Esophagus squamous epithelium (tissue), 5 donors: ENCODE measurements at places on chromosomes 6 and 20.

DNA sequence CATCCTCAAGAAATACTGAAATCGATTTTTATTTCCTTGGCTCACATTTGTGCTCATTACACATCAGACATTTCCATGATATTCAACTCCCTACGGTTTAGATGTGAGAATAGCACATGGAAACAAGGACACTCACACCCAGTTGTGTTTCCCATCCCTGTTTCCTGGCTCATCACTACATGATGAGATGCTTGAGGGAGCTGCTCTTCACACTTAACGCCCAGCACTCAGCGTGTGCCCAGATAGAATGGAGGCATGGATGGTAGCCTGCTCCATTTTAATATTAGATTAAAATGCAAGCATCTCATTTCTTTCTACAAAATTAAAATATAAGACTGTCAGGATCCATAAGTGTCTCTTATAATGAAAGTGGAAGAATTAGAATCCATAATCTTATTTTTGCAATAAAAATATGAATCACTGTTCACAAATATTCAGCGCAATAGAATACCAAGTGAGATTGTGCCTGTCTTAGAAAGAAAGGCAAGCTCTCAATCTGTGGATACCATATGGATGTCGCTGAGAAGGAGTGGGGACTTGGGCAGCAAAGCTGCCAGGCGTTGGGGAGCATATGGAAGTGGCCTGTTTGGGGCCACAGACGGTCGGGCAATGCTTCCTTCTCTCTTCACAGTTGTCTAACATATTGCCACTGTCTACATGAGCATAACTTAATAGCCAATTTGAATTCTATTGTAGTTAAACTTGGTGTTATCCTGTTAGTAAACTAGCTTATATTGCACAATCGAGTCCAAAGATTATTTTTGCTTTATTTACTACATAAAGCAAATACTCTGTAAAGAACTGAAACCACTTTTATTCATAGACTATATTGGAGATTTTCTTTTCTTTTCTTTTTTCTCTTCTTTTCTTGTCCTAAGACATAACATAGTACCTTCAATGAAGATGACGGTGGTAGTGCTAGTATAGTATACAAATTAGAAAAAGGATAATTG is 206.8 kb upstream of the QKI start:
- no peak for DNase-seq

DNA sequence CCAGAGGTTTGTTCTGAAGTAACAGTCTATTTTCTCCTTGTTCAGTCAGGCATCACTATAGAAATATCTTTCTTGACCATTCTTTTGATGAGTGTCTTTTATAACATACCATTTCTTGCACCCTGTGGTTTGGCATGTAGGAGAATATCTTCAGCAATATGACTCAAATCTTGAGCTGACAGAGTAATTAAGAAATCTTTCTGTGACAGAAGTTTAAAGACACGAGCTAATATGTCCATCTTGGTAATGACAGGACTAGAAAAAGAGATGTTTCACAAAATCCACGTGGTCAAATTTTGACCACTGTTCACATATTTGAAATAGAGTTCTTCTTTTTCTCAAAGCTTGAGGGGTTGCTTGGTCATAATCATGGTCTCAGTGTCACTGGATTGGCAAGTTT is 149.9 kb downstream of the MYB start:
- no peak for DNase-seq

GRCh38 chr6:52519618-52520017 is 57.2 kb downstream of the TRAM2 start:
- DNase-seq = no peak

DNA sequence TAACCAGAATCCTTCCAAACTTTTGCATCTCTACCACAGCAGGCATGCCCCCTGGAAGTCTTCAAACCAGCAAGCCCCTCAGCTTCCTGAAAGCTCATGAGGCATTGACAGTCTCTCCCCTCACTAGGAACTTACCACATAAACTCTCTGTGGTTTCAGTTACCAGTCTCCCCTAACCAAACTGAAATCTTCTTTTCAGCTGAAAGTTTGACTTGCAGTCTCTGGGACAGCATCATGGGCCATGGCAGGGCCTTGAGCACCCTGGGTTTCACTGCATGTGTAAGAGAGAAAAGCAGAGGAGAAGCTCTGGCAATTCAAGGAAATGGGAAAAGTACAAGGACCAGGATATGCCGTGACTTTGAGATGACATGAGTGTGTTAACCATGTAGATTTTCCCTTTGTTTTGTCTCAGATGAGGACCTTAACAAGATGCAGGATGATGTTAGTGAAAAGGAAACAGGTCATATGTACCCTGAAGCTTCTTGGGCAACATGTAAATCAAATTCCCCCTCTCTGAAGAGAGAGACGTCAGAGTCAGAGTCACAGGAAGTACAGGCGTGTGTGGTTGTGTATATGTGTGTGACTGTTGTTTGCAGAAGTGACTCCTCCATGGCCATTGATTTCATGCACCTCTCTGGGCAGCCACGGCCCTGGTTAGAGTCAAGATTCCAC is 106.3 kb downstream of the TNFRSF21 start:
- DNase-seq = no peak

DNA sequence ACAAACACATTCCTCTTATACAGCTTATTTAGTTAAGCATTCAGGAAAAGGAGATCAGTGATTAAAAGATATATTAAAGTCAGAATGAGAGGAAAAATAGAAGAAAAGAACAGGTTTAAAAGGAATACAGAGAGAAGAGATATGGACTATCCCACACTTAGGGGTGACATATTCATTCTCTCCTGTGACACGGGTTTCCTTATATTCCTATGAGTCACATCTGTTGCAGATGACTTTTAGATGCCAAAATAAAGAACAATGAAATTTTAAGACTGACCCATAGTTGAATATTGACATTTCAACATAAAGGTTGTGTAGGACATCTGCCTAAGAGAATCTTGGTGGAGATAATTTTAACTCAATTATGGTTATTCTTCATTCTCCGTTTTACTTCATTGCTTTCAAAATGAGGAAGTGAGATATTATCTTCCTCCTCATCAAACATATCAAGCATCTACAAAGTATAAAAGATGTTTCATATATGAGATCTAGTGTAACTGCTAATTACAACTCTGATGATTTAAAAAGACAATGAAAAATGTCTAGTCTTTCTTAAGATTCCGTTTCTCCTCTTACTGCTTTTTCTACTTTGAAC is 1336.7 kb upstream of the CITED2 start:
- no peak for DNase-seq

DNA sequence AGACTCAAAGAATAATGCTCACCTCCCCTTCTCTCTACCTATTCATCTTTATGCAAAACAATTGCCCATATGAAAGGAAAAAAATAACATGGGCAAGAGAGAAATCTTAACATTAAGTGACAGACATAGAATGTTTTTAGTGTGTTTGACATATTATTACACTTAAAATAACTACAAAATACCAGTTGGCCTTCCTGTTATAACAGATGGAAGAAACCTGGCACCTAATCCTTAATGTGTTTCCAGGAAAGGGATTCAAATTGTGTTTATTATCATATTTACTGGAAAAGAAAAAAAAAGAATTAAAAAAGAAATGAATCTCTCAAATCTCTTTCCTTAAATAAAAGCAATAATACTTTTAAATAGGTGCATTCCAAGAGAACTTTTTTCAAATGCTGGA is 158.6 kb downstream of the LAMP5 start:
- no peak for DNase-seq

GRCh38 chr6:36079601-36080000 is 50.7 kb upstream of the MAPK13 start:
- no peak for DNase-seq

DNA sequence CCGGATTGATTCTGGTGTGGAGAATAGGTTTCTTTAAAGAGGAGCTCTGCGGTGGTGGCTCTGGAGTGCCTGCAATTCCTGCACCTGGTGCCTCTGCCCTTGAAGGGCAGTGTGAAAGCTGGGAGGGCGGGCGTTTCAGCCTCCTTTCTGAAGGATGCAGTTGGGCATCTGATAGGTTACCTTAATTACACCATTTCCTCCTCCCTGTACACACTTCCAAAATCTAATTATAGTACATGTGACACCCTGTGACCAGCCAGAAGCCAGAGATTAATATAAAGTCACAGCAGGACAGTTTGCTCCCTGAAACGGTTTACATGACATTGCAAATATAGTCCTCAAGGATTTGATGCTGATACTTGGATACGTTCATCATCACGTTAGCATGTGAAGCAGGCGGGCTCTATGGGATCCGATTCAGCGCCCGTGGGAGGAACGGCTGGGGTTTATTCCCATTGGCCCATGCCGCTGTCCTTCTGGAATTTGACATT is 548.2 kb downstream of the QKI start:
- no peak for DNase-seq

- DNase-seq = no peak
These were observed 39.2 kb downstream of the GNAS start for GRCh38 chr20:58891718-58892140.

- DNase-seq = no peak
These were observed 140.1 kb downstream of the QKI start for GRCh38 chr6:163554663-163555062.

- no peak for DNase-seq
These were observed 43.2 kb upstream of the GABRR1 start for GRCh38 chr6:89260310-89260709.

DNA sequence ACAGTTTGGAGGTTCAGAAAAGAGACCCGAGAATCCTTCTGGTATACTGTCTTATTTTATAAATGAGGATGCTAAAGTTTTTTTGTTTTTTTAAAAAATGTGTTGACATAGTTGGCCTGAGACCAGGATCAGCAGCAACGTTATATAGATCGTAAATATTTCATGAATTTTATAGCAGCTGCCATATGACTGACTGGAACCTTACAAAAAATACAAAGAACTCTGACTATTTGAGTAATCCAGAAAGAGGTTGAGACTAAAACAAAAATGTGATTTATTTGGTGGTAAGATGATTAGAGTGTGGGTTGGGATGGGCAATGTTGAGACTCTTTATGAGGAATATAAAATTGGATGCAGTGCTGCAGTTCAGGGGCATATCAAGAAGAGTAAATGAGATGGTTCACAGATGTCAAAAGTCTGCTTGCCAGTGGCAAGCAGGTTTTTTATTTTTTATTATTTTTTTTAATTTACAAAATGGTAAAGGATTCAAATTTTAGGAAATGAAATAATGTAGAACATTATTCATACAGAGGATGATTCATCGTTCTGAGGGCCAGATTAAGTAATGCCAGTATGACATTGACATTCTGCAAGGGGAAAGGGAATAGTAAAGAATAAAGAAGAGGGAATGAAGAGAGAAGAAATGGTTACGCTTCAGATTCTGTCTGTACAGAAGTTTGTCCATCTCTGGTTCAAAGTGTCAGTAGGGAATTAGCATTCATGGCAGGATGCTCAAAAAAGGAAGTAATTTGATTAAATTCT is 58.5 kb downstream of the SCAF8 start:
- DNase-seq = no peak

- no peak for DNase-seq
These were observed 19.5 kb downstream of the PPP1R3G start for GRCh38 chr6:5104667-5105066.

- DNase-seq = no peak
These were observed 46.1 kb downstream of the POU3F2 start for GRCh38 chr6:98880486-98880885.

- no peak for DNase-seq
These were observed 303.6 kb downstream of the TFAP2C start for GRCh38 chr20:56932575-56933330.

- DNase-seq = no peak
These were observed 211.9 kb downstream of the CDH26 start for GRCh38 chr20:60170116-60170515.

- no peak for DNase-seq
These were observed 45.5 kb downstream of the PDE10A start for GRCh38 chr6:165617528-165617927.

GRCh38 chr6:18269253-18269652 is 4.9 kb upstream of the DEK start:
- no peak for DNase-seq
